ENCODE measurements at places on chromosomes 5 and 9.

- DNase-seq, result no peak
These were observed 67.8 kb downstream of the FAT2 start for GRCh38 chr5:151523335-151523734.

GRCh38 chr9:6592231-6592630, 53.3 kb downstream of the GLDC start:
- no peak for DNase-seq

DNA sequence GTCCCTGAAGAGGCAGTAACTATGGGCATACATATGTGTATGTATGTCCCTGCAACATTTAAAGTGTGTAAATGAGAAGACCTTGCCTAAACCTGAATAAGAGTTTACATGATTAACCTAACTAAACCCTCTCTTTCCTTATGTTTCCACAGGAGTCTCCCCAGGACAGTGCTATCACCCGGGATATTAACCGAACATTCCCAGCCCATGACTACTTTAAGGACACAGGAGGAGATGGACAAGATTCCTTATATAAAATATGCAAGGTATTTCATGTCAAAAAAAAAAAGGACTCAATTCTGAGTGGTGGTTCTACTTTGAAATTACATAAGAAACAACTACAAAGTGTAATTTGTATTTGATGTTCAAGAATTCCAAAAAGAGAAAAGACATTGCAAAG, 31.7 kb downstream of the GPR21 start:
- no peak for DNase-seq

- DNase-seq, result no peak
These were observed 49.3 kb downstream of the MLLT3 start for GRCh38 chr9:20573023-20573422.

DNA sequence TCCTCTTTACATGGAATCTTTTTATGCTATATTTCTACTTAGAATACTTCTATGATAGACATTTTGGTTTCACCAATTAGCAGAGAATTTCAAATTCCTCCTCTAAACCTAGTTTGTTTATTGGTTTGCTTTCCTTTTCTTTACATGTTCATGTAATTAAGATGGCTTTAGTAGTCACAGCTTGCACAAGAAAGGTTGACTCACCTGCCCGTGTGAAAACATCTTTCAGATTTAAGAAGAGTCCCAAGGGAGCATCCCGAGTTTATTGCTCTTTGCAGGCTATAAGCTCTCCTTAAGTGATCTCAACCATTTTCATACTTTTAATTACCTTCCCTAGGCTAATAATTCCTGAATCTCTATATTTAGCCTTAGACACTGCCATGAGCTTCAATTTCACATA, 28.9 kb downstream of the TYRP1 start:
- no peak for DNase-seq

- DNase-seq, result no peak
These were observed at the start of gene C9orf152 for GRCh38 chr9:110208031-110208430. C9orf152 (minus strand) TSS chr9:110208159; CDS start chr9:110207579, 580 bp downstream.

DNA sequence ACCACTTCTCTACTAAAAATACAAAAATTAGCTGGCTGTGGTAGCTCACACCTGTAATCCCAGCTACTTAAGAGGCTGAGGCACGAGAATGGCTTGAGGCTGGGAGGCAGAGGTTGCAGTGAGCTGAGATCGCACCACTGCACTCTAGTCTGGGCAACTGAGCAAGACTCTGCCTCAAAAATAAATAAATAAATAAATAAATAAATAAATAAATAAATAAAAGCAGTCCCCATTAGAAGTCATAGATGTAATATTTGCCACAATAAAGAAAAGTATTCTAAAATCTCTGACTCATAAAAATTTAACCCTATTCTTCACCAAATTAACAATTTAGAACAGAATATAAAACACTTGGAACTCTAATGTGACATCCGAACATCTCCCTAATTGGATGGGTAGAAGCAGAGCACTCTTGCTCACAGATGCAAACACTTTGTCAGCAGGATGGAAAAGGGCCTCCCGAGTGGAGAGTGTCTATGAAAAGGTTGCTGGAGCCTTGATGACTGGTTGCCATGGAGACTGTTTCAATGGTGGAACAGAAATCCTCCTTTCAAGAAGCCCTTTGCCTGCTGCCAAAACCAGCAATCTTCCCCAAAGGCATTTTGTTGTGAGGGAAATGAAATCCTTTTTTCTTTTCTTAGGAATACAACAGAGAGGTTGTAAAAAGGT, 38.9 kb upstream of the TRAF1 start:
- no peak for DNase-seq

DNA sequence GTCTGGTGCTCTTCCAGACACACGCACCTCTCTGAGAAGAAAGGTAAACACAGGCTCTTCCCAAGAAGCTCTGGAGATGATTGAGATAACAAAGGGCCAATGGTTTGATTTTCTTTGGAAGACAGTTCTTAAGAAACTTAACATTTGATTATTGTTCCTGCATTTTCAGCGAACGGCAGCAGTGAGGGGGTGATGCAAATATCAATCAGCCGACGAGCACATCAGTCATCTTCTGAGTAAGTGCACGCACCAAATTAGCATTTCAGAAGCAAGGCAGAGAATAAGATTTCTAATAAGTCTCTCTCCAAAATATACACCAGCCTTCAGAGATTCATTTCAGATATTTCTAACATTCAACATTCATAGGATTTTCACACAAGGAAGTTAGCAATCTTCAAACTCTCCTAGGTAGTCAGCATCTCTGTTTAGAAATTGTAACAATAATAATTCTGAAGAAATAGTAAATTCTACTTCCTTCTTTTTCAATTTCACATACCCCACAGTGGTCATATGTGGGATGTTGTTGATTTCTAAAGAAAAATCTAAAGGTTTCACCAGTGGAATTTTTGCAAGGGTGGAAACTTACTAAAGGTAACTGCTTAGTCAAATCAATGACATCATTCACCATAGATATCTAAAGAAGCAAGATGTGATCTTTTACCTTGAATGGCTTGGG, 250.3 kb downstream of the SEC61B start:
- DNase-seq, result no peak

DNA sequence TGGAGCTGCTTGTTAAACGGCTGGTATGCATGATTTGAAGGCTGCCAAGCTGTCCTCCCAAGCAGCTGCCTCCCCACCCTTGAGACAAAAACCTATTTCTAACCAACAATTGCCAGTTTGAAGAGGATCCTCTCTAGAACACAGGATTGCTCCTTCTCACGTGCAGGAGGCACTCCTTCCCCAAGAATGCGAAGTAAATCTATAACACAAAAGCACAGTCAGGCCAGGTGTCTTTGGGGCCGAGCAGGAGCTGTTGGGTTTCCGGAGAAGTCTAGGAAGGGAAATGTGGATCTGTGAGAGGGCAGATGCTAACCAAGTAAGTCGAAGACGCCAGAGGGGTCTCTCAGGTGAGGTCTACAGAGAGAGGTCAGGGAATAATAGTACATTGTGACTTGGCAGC, 35.4 kb upstream of the GNPDA1 start:
- DNase-seq, result no peak

DNA sequence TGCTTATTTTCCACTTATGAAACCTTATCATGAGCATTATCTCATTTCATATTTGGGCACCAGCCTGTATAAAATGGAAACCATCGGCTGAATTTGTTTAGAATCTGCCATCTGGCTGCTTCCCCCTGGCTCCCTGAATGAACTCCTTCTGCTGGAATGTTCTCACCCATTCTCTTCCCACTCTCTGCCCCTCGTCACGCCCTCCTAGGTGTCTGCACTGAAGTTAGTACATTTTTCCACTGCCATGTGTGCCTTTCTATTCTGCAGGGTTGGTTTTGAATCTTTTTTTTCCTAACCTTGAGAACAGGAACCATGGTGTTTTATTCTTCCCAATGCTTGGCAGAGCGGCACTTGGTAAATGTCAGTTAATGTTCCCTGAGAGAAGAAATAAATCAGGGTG, 359.7 kb downstream of the MLLT3 start:
- DNase-seq, result no peak

- no peak for DNase-seq
These were observed 49.1 kb downstream of the NXNL2 start for GRCh38 chr9:88583901-88584596.

- DNase-seq, result no peak
These were observed 124.4 kb upstream of the NMUR2 start for GRCh38 chr5:152529440-152529839.

GRCh38 chr5:120509053-120509452, 45.0 kb downstream of the PRR16 start:
- no peak for DNase-seq

DNA sequence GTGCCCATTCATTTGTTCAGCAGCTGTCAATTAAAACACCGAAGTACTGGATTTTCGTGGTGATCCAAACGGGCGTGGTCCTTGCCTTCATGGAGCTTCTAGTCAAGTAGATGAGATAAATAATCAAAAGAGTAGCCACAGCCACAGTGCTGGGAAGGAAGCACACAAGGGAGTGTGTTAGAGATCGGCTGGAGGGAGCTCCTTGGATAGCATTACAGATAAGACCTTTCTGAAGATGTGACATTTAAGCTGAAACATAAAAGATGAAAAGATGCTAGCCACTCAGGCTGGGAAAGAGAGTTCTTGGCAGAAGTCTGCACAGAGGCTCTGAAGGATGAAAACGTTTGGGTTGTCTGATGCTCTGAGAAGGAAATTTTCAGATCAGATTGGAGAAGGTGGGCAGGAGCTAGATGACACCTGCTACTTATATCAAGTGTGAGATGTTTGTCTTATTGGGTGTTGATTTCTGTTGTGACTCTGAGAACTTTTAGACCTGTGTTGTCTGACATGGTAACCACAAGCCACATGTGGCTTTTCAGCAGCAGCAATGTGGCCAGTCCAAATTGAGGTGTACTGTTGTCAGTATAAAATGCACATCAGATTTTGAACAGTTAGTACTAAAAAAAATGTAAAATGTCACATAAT, 123.9 kb downstream of the TLE4 start:
- DNase-seq, result peak; percentile 10

DNA sequence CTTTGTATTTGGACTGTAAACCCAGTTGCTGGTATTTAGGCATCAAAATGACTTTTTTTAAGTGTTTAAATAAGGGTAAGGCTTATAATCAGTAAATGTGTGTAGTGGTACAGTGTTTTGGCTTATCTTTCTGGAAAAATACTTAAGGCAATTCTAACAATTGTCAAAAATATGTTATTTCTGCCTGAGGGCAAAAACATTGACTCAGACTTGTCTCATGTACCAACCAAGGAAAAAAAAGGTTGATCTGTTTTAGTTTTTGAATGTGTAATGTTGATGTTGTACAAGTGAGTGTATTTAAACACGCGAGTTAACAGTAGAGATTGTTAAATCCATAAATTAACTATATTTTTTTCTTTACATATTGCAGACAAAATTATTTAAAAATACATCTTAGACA, 277.8 kb upstream of the TYRP1 start:
- DNase-seq, result no peak
